ENCODE measurements at places on chromosomes 6 and 20. TPM values are rescaled to one million over a fixed set of nuclear protein-coding genes. Genes with fewer than 3 reads are reported as not detected.

UBD gene
- polyA plus RNA-seq = 0.68 TPM

- DNase-seq = no peak
These were observed 46.5 kb downstream of the RRBP1 start for GRCh38 chr20:17635332-17636244.

RBPJL gene
- polyA plus RNA-seq = not detected

WFDC6 gene
- 0.40 TPM for polyA plus RNA-seq

- DNase-seq = no peak
These were observed 211.5 kb downstream of the GRM1 start for GRCh38 chr6:146240322-146240721.

DNA sequence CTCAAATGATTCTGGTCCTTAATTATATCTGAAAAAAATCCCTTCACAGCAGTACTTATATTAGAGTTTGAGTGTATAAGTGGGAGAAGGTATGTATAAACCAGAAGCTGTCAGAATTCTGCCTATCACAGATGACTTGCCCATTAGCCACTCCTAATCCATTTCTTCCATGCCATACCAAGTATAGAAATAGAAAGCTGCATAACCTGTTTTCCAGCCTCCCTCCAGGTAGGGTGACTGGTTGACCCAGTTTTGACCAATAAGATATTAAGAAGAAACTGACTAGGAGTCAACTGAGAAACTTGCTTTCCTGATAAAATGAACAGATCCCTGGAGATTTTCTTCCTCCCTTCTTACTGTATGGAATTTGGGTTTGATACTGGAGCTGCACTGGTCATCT lies 112.2 kb upstream of the GRIK2 start:
- DNase-seq = no peak

DNA sequence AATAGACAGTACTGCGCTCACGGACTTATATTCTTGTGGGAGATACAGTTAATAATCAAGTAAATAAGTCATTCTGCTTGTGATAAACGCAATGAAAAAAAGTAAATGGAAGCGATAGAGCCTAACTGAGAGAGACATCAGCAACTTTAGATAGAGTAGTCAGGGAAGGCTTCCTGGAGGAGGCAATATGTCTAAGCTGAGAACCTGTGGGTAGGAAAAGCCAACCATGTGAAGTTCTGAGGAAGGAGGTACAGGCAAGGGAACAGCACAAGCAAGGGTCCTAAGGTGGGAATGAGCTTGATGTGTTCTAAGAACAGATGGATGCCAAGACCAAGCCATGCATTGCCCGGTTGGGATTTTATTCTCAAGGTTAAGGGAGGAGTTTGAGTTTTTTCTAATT lies 7.2 kb upstream of the KCNB1 start:
- no peak for DNase-seq

GRCh38 chr6:143283887-143284645 lies 166.4 kb downstream of the ADAT2 start:
- no peak for DNase-seq

DNA sequence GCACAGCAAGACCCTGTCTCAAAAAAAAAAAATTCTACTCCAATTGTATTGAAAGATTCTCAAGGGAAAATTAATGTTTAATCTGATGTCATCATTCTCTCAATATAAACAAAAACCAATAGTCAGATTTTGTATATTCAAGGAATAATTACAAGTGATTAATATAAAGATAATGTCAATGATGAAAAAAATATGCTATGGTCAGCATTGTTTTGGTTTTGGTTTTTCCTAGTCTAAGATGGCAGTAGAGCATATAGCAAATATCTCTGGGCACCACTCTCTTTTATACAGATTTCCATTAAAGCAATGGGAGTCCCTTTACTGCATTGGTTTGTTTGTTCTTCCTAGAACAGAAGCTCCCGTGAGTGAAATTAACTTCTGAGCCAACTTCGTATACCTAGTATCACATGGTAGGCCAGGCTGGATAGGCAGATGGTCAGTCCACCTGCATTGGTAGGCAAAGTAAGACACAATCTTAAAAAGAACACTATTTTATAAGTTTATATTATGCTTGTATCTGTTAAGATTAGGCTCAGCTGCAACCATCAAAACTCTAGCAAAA lies 523.8 kb upstream of the JARID2 start:
- DNase-seq = no peak

Measured in right lung (tissue), 10 donors.